Common myeloid progenitor, CD34-positive (primary cell): ENCODE measurements at places on chromosomes 5 and 9.

GRCh38 chr9:134858051-134858841, 22.4 kb upstream of the FCN2 start:
- DNase-seq, result no peak

DNA sequence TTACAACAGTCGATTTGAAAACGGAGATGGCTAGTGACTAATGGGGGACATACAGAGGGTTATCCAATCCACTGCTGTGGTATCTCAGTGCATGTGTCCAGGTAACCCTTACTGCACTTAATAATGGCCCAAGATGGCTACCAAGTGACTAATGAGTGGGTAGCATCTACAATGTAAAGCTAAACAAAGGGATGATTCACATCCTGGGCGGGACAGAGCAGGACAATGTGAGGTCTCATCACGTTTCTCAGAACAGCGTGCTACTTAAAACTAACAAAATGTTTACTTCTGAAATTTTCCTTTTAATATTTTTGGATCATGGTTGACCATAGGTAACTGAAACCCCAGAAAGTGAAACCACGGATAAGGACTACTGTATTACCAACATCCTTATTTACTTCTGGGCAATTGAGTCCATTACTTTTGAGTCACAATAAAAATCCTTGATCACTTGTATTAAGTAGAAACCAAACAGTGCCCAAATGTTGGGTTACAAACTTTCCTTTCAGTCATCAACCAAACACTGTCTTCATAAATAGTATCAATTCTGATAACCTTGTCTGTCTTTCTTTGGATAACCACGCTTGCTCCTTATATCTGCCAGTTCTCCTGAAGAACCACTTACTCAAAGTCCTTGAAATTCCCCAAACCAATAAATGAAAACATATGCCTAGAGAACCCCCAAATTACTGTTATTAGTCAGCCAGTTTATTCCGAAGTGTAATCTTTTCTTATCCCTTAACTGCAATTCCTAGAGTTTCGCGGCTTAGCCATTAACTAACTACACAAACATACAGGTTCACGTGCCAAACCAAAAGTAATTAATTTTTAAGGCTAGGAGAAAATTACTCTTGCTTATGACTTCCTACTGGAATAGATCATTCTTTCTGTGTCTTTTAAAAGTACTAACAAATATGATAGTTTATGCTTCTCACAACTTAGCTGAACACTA, 59.7 kb downstream of the ELL2 start:
- no peak for DNase-seq

DNA sequence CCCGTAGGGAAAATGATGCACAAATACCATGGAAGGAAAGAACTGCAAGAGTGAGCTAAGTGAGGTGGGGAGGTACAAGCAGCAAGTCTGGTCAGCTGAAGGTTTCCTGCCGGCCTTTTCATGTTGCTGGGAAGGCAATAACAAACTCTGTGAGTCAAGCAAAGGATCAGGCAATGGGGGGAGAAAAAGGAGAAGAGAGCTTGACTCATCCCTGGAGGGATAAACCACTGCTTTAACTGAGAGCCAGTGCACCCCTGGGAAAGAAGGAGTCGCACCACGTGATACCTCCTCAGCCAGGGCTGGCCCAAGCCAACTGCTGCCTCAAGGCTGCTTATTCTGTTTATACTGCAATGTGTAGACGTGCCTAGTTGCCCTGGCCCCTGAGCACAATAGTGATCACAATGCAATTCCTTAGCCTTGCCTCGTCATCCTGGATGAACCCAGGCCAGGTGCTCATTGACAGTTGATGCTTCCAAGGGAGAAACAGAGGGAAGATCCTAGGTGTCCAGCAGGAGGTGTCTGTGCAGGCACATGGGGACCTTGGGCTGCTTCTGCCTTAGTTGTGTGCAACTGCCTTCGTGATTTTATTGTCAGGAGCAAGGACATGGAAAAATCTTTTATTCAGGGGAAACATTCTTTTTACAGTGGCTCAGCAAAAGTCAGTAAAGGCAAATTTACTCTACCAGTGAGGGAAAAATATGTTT, 203.0 kb upstream of the TUT7 start:
- DNase-seq, result no peak

DNA sequence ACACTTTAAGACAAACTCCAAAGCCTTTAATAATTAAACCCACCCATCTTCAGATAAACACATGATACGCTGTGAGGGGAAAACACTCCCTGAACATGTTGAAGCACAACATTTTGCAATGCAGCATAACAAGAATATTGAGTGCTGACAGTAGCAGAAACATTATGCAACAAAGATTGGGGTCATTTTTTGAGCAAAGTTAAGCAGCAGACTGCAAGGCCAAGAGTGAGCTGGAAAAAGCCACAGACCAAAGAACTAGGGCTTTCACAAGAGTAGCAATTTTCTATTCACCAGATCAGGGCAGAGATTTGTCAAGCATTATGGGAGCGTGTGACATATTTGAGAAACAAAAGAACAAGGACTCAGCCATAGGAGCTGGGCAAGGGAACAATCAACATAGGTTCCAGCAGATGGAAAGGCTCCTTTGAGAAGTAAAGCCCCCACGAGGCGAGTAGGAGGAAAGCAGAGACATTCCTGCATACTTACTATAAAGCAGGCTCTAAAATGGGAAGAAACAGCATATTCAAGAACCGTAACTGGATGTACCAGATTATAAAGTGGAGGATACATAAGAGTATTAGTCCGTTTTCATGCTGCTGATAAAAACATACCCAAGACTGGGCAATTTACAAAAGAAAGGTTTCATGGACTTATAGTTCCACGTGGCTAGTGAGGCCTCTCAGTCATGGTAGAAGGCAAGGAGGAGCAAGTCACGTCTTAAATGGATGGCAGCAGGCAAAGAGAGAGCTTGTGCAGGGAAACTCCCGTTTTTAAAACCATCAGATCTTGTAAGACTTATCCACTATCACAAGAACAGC, 4.8 kb upstream of the TTC23L start:
- no peak for DNase-seq

GRCh38 chr9:110700953-110701352, 32.4 kb downstream of the MUSK start:
- no peak for DNase-seq

DNA sequence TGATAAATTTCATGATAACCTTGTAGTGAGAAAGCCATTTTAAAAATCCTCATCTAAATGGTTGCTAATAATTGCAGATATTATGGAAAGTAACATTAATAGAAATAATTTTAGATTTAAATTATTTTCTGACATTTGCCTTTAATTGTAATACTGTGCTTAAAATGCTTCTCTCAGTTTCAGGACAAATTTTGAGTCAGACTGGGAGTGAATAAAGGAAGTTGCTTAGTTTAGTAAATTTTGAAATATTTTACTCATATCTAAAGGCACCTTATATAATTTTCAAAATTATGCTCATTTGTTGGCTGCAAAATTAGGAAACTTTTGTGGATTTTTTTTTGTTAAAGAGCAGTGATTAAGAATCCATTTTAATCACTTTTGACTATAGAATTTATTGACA, 93.8 kb downstream of the CSNK1G3 start:
- no peak for DNase-seq

DNA sequence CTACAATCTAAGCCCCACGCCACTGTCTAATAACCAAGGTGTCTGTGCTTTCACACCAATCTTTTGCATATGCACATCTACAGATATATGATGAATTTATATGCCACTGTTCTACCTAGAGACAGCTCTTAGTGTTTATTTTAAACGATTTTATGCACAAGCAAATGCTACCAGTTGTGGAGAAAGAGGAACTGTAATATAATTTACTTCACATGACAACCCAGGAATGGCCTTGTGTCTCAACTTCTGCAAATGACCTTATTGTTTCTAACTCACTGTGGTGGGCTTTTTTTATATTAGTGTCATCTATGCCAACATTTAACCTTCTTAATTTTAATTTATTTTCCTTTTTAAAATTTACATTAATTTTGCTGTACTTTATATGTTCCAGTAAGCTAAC, 531.1 kb upstream of the TLE4 start:
- peak; percentile 73 for DNase-seq

DNA sequence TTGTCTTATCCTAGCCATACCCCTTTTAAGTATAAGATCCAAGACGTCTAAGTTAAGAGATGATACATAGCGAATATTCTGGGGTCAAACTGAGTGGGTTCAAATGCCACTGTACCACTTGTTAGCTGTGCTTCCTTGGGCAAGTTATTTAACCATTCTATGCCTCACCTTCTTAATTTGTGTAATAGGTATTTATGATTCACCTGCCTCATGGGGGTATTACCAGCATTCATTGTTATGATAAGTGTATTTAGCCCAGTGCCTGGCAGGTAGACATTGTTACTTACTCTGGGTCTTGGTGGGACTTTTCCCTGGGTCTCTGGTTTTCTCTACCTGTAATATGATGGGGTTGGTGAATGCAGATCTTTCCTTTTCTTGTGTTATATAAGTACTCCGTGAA, 3.8 kb downstream of the LARP1 start:
- no peak for DNase-seq

- DNase-seq, result no peak
These were observed 36.1 kb downstream of the SLC22A5 start for GRCh38 chr5:132405646-132406045.

- DNase-seq, result peak; percentile 60
These were observed 3.2 kb upstream of the SET start for GRCh38 chr9:128685636-128686489.
